NT2/D1 (cell line): ENCODE measurements at places on chromosomes 7 and 10.
A peak's percentile ranks its signal among the peaks of the same experiment; 100 is the strongest.

DNA sequence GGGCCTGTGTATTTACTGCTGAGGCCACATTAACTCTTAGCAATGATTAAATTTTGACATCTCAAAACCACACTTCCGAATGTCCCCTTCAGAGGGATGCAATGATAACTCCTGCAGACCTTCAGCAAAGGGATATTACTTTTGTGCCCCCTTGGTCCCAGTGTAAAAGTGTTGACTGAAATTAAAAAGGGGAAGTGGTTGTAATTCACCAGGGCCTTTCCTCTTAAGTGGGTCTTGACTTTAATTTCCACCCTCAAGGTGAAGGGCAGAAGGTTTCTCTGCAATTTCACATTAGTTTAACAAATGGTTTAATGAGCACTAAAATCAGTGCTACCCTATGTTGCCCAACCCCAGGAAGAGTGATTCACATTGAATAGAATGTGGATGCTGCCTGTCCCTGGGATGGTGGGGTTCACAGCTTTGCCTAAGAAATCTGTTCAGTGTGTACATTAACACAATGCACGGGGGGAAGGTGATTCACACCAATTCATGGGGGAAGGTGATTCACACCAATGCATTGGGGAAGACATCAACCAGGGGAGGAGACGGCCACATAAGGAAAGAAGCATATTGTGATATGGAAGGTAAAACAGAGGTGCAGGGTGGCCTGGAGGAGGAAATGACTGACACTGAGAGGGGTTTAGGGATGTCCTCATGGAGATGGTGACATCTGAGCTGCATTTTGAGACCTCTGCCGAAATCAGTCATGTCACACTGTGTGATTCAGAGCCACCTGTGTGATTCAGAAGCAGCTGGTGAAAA, 19.4 kb upstream of the TNS3 start:
- no peak for DNase-seq

- no peak for DNase-seq
These were observed 55.7 kb downstream of the IKZF1 start for GRCh38 chr7:50359995-50360925.

GRCh38 chr10:31146491-31147209, 115.0 kb upstream of the ZNF438 start:
- no peak for DNase-seq

- DNase-seq = no peak
These were observed 238.6 kb downstream of the EBF3 start for GRCh38 chr10:129725482-129725881.

- DNase-seq = peak; percentile 93
These were observed at the start of gene CHST12 for GRCh38 chr7:2403014-2403717. Gene CHST12, plus strand, starts transcription at chr7:2403611. Its CDS starts 29,029 bp downstream, at chr7:2432640.
